NCI-H345 (cell line): ENCODE measurements at places on chromosomes 2 and 18.

GRCh38 chr2:196205881-196206435 lies 34.6 kb upstream of the STK17B start:
- DNase-seq = no peak

GRCh38 chr2:109419960-109420370 lies 193.8 kb downstream of the SEPTIN10 start:
- DNase-seq = no peak

DNA sequence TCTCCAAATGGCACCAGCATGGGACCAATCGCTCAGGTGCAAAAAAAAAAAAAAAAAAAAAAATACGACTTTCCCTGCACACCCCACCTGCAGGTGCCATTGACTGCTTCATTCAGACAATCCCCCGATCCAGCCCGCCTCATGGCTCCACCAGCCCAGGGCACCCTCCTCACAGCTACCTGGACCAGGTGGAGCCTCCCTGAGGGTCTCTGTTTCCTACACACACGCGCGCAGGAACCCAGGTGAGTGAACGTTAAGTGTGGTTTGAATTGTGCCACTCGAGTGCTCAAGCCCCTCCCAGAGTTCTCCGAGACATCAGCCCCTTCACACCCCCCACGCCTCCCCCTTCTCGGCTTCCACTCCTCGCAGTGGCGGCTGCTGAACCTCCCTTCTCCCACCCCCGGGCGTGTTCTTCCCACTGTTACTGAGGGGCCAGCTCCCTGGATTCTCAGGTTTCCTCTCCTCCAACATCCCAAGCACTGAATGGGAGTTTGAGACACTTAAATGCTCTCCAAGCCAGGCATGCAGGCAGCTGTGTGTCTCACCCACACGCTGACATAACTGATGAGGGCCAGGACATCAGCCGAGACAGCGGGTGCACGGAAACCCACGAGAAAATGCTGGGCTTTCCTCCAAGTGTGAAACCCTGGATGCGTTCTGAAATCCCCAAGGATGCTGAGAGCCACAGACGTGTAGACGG lies 88.8 kb upstream of the SNTG2 start:
- peak; percentile 34 for DNase-seq

DNA sequence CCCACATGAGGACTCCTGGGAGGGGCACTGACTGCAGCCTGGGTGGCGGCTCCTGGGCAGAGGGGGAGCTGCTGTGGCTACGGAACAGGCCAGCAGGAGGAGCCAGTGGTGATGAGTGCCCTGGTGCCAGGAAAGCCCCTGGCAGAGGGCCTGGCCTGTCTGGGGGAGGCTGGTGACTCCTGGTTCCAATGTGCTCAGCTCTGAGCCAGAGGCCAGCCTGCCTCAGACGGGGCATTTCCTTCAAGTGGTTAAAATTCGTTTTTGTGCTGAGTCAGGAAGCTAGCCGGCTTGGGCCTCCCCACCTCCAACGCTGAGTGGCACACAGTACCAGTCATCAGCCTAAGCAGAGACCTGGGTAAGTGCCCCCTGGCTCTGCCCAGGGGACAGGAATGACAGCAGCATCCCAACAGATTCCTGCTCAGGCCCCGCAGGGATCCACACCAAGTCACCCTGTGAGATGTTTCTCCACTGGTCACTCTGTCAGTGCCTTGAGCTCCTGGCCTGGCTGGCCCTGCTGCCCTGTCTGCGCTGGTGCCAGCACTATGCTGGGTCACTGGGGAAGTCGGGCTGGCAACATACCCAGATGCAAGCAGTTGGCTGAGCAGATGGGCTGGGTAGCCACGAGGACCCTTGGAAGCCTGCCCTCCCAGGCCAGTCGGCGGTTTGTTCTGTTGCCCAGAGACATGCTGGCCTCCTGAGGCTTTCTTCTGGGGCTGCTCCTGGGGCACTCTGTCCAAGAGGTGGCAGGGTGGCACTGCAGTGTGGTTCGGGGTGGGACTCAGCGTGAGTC lies 7.1 kb upstream of the KLF11 start:
- no peak for DNase-seq

GRCh38 chr2:8697190-8697589 lies 15.3 kb downstream of the ID2 start:
- no peak for DNase-seq
